SK-MEL-5 (cell line): ENCODE measurements at places on chromosomes 1 and 21.
A peak's percentile ranks its signal among the peaks of the same experiment; 100 is the strongest.

DNA sequence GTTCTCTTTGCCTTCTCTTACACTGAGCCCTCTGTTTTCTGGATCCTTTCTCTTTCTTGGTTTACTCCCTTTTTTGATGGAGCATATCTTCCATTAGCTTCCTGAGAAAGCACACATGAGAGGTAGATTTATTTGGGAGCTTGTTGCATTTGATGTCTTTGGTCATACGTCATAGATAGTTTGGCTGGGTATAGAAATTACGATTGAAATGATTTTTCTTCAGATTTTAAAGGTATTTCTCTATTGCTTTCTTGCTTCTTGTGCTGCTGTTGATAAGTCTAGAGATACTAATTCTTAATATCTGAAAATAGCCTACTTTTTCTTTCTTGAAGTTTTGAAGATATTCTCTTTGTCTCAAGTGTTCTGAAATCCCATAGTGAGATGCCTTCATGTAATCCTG is 45.3 kb upstream of the RUNX3 start:
- DNase-seq, result no peak

DNA sequence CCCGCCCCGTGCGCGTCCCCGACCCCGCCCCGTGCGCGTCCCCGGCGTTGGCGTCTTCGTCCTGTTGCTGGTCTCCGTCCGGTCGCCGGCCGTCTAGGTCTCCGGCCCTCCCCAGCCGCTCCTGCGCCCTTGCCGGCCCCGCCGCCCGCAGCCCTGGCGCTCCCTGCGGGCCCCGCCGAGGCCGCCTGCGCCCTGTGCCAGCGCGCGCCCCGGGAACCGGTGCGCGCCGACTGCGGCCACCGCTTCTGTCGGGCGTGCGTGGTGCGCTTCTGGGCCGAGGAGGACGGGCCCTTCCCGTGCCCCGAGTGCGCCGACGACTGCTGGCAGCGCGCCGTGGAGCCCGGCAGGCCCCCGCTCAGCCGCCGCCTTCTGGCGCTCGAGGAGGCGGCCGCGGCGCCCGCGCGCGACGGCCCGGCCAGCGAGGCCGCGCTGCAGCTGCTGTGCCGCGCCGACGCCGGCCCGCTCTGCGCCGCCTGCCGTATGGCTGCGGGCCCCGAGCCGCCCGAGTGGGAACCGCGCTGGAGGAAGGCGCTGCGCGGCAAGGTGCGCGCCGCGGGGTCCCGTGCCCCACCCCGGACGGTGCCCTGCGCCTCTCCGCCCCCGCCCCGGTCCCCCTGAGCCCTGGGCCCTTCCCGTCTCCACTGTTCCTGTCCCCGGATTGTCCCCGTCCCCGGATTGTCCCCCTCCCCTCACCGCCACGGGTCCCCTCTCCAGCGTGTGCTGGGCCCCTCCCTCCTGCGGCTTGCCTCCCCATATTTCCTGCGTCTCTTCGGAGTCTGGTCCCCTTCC is at the start of gene RNF187:
RNF187 (plus strand) TSS at position 47 of the 789 bp plus-strand sequence.
- no peak for DNase-seq

- DNase-seq, result no peak
Observed at GRCh38 chr1:98005326-98006010, 84.6 kb upstream of the DPYD start.

DNA sequence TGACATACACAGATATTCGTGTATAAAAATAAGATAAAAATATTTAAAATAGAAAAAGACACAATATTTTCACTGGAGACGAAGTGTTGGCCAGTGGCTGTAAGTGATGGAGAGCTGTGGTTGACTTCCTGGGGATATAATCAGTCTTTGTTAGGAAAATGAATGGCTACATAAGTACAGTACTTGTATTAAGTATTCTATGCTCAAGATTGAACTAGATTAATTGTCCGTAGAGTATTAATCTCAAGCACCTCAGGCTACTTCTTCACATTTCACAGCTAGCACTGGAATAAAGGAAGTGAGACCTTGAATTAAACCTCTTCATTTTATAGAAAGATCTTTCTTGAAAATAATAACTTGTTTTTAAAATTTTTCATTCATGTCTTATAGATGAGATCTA is 39.0 kb upstream of the RGS5 start:
- DNase-seq, result peak; percentile 1

GRCh38 chr21:25733859-25734653 is 648 bp downstream of the ATP5PF start:
- peak; percentile 45 for DNase-seq

- no peak for DNase-seq
Observed at GRCh38 chr1:3708791-3709190, 43.5 kb upstream of the CCDC27 start.

- DNase-seq, result no peak
Observed at GRCh38 chr1:84776639-84777038, 86.4 kb upstream of the SSX2IP start.

DNA sequence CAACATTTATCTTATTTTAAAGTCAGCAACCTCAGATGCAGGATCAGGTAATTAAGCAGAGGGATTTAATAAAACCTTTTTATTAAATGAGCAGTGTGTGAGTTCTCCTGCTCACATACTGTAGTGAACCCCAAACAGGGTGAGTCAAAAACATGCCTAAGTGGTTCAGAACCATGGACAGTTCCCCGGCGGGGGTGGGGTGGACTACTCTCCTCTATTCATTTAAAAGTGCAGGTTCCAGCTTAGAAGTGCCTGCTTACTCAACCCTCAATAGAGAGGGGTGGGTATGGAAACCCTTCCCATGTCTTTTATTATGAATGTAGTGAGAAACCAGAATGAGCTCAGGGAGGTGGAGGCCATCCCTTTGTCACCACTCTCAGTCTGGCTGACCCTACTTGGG is 397.9 kb downstream of the HHAT start:
- no peak for DNase-seq

- DNase-seq, result no peak
Observed at GRCh38 chr1:55700359-55701130, 485.4 kb upstream of the USP24 start.

- DNase-seq, result no peak
Observed at GRCh38 chr1:87108814-87109411, 194.5 kb downstream of the HS2ST1 start.

- DNase-seq, result peak; percentile 37
Observed at GRCh38 chr1:185564816-185565215, 169.4 kb upstream of the HMCN1 start.

GRCh38 chr1:107004421-107004820 is 52.1 kb upstream of the PRMT6 start:
- no peak for DNase-seq

DNA sequence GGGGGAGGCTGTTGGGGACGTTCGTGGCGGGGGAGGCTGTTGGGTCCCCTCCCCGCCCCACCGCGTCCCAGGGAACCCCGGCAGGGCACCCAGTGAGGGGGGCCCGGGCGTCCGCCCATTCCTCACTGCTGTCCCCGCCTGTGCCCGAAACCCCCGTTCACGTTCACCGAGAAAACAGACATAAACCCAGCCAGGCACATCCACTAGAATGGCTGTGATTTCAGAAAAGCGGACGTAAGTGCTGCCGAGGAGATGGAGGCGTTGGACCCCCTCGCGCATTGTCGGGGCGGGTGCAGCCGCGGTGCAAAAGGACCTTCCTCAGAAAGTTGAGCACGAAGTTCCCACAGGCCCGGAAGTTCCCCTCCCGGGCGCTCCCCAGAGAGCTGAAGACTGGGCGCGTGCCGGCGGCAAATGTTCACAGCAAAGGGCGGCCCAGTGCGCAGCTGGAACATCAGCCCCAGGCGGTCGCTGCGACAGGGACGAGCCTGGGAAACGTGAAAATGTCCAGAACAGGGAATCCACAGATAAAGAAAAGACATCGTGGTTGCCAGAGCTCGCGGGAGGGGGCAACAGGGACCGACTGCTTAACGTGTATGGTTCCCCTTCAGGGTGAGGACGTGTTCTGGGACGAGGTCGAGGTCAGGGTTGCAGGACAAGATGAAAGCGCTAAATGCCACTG is 18.5 kb upstream of the SAMD11 start:
- DNase-seq, result no peak

DNA sequence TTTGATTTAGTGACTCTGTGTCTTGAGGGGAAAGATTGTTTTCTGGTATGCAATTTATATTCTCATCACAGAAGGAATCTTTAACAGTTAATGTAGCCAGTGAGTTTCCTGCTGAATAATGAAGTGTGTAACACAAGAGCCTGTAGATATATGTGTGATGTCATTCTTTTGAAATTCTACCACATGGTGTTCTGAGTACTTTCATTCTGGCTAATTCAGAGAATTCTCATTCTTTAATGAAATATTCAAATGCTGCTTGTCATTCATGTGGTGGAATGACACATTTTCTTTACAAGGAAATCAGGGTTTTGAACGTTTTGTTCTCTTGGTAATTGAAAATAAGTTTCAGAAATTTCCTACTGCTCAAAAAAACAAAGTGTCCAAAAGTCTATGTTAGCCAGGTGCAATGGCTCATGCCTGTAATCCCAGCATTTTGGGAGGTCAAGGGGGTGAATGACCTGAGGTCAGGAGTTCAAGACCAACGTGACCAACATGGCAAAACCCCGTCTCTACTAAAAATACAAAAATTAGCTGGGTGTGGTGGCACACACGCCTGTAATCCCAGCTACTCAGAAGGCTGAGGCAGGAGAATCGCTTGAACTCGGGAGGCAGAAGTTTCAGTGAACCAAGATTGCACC is 79.6 kb downstream of the MAP3K21 start:
- DNase-seq, result no peak
